ENCODE measurements at places on chromosomes 3 and 15.
A peak's percentile ranks its signal among the peaks of the same experiment; 100 is the strongest.

GRCh38 chr15:79378394-79379109 lies 53.6 kb upstream of the MINAR1 start:
- no peak for DNase-seq

GRCh38 chr3:37097776-37098175 lies 76.6 kb downstream of the LRRFIP2 start:
- DNase-seq, result no peak

GRCh38 chr3:13484851-13485590 lies 4.9 kb downstream of the HDAC11 start:
- DNase-seq, result peak; percentile 59

DNA sequence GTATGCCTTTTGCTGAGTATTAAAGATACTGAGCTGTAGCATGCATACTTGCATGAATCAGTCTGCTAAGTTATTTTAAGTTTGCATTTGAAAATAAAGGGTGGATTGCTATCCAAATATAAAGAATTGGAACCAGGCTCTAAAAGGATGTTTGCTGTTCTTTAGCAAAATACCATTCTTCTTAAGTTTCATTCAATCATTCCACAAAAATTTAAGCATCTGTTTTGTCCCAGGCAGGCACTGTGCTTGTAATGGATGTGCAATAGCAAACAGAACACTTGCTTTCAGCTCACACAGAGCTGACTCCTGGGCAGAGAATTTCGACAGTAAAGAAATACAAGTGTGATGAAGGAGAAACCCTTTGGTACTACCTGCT lies 151.1 kb downstream of the PGPEP1L start:
- peak; percentile 75 for DNase-seq

DNA sequence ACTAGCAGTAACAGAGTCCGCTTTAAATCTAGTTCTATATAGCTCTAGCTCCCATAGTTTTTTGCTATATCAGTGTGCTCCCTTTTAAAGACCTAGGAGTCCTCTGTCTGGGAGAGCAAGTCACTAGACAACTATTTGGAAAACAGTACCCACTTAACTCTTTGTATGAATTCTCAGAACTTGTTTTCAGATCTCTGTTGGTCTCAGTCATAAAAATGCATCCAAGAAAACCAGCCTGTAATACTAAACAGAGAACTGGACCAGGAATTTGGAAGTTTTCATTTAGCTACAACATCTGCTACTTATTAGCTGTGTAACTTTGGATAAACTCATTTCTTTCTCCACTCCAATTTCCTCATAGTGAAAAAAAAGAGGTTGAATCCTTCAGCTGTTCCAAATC lies 56.9 kb upstream of the C3orf49 start:
- peak; percentile 53 for DNase-seq

DNA sequence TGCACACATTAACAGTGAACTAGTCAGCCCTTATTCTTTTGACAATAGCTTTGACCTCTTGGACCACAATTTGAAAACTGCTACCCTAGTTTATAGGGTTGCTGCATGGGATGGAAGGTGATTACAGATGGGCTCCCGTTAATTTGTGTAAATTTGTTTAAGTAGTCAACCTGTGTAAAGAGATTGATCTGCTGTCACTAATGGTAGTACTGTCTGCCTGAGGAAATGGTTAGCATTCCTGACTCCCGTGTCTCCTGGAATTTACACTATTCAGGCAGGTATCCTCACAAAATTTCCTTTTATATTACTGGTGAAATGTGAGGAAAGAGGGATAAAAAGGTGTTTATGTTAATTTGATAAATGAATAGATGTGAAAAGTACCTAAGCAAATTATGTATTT lies 15.3 kb upstream of the EBLN2 start:
- no peak for DNase-seq

DNA sequence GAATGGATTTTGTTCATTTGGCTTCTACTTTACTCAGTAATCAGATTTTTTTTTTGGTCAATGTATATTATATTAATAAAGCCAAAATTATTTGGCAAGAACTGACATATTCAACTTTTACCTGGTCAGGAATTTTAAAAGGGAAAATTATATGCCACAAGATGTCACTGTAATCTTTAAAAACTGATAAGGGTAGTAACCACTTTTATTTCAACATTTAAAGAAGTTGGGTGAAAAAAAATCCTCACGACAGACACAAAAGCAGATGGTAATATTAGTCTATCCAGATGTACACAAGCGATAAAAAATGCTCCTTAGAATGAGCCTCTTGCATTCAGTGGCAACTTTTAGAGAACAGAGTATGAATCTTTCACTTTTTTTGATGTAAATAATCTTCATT lies 101.9 kb downstream of the SERPINI1 start:
- no peak for DNase-seq

- DNase-seq, result no peak
Measured at GRCh38 chr3:9441501-9442221, 44.2 kb downstream of the SETD5 start.

DNA sequence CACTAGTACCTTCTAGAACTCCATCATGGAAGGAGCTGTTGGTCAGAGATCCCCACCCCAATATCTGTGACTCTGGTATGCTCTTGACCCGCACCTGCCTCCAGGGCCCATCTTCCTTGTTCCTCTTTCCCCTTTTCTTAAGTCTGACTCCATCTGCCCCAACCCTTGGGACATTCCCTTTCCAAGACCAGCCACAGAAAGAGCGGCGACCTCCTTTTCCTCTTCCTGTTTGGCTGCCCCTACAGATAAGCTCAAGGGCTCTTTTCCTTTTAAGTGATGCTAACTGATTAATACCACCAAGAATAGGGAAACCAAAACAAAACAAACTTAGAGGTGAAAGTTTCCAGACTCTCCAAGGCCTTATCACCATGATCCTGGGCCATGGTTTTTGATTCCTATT lies 21.9 kb upstream of the ATP8B4 start:
- DNase-seq, result no peak

GRCh38 chr3:152769523-152769922 lies 65.4 kb upstream of the P2RY1 start:
- no peak for DNase-seq

- DNase-seq, result no peak
Measured at GRCh38 chr3:121819236-121819635, 15.6 kb downstream of the IQCB1 start.

Data from AG20443 (cell line).